SW480 (cell line): ENCODE measurements at places on chromosomes 4 and X.
A peak's percentile ranks its signal among the peaks of the same experiment; 100 is the strongest.

GRCh38 chr4:109655396-109655795 is 47.8 kb downstream of the CASP6 start:
- DNase-seq, result no peak

- no peak for DNase-seq
Measured at GRCh38 chr4:125187226-125188176, 127.3 kb upstream of the FAT4 start.

DNA sequence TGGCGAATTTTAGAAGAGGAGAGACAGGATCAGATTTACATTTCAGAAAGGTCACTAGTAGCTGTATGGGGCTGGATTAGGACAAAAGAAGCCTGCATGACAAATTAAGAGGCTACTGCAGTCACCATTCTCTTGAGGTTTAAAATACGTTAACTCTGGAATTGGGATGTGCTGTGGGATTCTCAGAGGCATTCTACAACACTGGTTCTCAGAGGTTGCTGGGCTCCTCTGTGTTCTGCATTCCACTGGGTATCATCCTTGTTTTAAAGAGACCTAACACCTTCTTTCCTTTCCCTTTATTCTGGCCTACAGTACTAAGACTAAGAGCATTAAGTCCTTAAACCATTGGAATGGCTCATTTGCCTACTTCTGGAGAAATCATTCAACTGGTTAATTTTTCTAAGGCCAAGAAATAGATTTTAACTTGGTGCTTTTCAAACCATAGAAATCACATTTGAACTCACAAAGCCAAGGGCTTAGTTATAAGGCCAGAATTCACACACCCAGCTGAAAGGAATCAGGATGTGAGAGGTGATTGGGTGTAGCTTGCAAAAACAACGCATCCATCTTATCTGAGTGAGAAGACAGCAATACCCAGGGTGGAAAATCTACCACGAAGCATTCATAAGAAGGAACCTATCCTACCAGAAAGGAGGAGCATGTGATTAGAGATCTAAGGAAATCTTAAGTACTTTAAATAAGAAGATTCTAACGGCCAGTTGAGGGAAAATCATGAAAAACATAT is 116.6 kb downstream of the SHISA3 start:
- DNase-seq, result no peak

DNA sequence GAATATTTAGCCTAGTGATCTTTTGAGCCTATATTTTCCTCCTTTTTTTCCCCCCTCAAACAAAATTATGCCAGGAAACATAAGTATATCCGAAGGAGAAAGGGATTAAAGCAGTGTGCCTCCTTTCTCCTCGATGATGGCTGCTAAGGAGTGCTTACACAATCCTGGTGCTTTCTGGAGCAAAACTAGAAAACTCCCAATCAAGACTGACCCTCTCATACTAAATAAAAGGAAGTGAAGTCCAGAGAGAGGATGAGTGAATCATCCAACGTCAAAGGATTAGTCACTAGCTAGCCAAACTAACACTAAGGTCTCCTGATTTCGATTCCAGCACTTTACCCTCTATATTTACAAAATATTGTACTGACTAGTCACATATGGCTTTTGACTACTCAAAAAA is 146.8 kb downstream of the PPP3CA start:
- no peak for DNase-seq

GRCh38 chr4:80124246-80125211 is 51.5 kb upstream of the ANTXR2 start:
- DNase-seq, result no peak

DNA sequence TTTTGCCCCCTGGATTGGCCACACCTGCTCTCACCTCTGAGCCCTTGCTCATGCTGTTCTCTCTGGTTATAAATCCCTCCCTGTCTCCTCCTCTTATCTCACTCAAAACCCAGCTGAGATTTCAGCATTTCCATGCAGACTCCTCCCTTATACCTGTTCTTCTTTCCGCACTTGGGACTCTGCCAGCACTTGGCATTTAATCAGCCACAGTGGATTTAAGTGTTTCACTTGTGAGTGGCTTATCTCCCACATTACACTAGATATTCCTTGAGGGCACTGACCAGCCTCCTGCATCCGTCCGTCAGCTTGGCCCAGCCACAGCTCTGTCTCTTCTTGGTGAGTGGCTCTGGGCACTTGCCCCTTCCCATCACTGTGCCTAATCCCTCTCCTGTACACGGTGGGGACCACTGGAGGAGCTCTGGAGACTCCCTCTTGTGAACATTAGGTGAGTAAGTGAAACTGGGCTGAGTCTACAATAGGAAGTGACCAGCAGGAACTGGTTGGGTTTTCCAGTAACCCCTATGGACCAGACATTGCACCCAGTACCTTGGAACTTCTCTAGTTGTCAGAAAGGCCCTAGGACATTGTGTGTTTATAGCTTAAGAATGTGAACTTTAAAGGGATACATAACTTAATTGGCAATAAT is 19.9 kb downstream of the FGFBP1 start:
- DNase-seq, result no peak

- peak; percentile 28 for DNase-seq
Measured at GRCh38 chr4:16227462-16227868, 1.2 kb upstream of the TAPT1 start.

- DNase-seq, result no peak
Measured at GRCh38 chrX:136021160-136021559, 35.9 kb downstream of the SLC9A6 start.

GRCh38 chr4:7371210-7371941 is 63.4 kb downstream of the PSAPL1 start:
- DNase-seq, result peak; percentile 7

GRCh38 chrX:48829016-48829735 is 2.9 kb downstream of the ERAS start:
- DNase-seq, result no peak

- no peak for DNase-seq
Measured at GRCh38 chrX:3950373-3950772, 236.9 kb upstream of the PRKX start.

DNA sequence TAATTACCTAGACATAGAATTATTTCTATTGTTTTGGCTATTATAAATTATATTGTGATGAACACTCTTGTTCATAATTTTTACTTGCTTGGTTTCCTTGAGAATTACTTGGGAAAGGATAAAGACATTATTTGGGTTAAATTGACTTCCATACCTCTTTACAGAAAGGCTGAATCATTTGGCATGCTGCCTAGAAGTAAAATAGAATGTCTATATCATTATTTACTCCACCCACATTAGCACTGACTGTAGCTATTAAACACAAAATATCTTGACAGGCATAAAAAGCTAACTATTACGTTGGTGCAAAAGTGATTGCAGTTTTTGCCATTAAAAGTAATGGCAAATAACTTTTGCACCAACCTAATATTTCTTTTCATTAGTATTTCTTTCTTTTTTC is 29.7 kb upstream of the ADH6 start:
- DNase-seq, result no peak

DNA sequence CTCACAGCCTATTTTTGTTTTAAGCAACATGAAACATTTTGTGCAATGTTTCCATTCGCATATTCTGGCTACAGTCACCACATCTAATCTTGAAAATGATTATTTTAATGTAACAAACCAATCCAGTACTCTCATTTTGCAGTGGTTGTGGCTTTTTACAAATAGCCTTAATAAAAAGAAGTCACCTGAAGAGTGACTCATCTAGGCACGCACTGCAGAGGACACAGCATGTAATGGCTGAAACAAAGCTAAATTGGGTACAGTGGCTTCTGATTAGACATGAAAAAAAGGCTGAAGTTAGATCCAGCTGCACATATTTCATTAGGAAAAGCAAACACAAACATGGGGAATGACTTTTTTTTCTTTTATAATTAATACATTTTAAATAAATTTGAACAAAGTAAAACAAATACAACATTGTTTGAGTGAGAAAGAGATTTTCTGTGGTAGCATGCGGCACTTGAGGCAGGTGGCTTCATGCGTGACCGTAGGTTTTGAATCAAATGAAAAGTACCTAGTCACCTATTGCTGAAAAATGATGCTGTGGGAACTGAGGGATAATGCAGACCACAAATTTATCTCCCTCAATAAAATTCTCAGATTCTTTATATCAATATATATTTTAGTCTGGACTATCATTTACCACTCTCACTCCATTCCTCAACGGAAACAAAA is 240.8 kb upstream of the DDX53 start:
- DNase-seq, result no peak

DNA sequence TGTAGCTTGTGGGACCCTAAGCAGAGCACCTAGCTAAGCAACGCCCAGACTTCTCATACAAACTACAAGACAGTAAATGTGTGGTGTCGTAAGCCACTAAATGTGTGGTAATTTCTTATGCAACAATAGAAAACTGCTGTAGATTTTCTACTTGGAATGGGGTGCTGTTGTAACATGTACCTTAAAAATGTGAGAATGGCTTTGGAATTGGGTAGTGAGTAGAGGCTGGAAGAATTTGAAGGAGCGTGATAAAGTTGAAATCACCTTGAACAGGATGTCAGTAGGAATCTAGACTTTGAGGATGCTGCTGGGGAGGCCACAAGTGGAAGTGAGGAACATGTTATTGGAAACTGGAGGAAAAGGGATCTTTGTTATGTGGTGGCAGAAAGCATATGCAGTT is 43.2 kb upstream of the FUNDC1 start:
- no peak for DNase-seq

GRCh38 chr4:7750523-7750922 is 189.1 kb downstream of the AFAP1 start:
- no peak for DNase-seq

DNA sequence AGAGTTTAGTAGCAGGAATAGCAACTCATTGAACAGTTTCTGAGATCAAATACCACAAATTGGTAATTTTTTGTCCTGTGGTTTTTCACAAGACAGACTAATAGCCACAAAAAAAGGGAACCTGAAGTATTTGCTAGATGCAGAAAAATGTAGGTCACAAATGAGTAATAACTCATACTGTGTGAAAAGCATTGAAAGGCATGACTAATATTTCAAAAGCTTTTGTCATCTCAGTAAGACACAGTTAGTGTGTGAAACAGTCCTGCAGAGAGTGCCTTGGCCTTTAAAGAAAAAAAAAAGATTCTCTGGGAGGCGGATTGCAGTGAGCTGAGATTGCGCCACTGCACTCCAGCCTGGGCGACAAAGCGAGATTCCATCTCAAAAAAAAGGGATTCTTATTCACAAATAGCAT is 31.4 kb upstream of the SLC25A31 start:
- no peak for DNase-seq

- DNase-seq, result peak; percentile 52
Measured at GRCh38 chr4:54227256-54228055, 1.6 kb upstream of the PDGFRA start.

GRCh38 chr4:155353923-155354540 is 22.7 kb downstream of the MAP9 start:
- peak; percentile 14 for DNase-seq

GRCh38 chrX:129784371-129784770 is 4.6 kb downstream of the SASH3 start:
- no peak for DNase-seq

- peak; percentile 80 for DNase-seq
Measured at GRCh38 chrX:74242050-74242449, 61.9 kb upstream of the ZCCHC13 start.

- DNase-seq, result no peak
Measured at GRCh38 chr4:16457944-16458343, 231.7 kb upstream of the TAPT1 start.

GRCh38 chrX:115898382-115899001 is 272.1 kb upstream of the AGTR2 start:
- no peak for DNase-seq

DNA sequence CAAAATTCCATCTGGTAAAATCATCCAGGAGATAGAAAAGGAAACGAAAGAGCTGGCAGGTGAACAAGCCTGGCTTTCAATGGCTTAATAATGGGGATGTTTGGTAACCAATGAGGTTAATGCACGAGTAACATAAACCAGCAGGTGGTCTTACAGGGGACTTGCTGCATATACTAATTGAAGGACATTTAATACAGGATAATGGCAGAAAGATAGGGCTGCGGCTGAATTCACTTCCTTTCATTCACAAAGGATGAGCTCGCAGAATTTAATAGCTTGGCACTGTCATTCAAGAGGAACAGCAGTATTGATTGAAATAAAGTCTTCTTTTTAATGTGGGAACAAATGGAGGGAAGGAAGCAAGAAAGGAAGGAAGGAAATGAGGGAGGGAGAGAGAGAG is 156.3 kb upstream of the RAI2 start:
- no peak for DNase-seq

- no peak for DNase-seq
Measured at GRCh38 chr4:10640561-10641201, 43.9 kb downstream of the CLNK start.

GRCh38 chr4:41043465-41043864 is 170.9 kb downstream of the APBB2 start:
- no peak for DNase-seq

GRCh38 chr4:2829933-2830451 is 13.7 kb upstream of the ADD1 start:
- no peak for DNase-seq

DNA sequence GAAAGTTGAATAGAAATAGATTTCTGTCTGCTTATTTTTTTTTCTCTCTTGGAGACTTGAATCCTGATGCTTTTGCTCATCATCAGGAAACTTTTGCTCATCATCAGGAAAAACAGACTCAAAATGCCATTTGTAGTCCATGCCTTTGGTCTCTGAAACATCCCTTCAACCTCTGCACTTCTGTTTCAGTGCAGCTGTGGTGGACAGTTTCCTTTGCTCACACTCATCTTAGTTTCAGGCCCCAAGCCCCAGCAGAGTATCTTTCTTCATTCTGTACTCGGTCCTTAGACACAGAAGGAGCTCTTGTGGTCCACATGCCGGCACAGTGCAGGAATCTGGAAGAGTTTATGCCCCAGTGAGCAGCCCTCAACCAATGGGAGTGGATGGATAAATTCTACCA is 337.9 kb downstream of the PPP3CA start:
- no peak for DNase-seq

DNA sequence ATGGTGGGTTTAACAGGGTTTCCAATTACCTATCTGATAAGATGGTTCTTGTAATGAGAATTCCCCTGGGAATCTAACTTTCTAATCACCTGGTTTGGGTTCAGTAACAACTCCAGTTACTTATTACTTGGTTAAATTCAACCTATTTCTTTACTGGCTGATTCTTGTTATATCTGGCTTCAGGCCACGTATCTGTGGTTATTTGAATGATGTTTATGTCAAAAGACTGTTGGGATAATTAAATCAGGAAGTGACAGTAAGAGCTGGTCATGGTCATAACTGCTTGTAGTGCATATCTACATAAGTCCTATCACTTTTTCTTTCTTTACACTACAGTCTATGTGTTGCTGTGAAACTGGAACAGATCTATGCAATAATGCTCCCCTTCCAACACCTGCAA is 108.1 kb downstream of the MID1 start:
- no peak for DNase-seq

DNA sequence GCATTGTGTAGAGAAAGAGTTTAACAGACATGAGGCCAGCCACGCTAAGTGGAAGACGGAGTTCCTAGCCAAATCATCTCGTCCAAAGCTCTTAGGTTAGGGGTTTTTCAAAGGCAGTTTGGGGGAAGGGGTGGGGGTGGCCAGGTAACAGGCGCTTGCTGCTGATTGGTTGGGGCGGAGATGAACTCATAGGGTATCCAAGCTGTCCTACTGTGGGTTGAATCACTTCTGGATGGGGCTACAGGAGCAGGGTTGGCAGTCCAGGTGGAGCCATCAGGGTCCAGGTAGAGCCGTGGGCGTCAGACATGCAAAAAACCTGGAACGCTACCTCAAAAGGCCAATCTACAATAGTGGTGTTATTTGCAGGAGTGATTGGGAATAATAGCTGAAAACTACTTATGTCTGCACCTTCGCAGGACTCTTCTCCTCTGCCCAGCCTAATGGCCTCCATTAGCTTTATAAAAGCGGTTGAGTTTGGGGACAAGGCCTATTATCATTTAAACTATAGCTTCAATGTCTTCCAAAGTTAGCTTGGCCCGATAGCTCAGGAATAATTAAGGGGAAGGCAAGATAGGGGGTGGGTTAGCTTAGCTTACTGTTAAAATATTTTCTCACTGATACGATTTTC is 579.6 kb downstream of the NLGN4X start:
- no peak for DNase-seq
